ENCODE measurements at places on chromosomes 7 and 10. TPM values are rescaled to one million over a fixed set of nuclear protein-coding genes. Genes with fewer than 3 reads are reported as not detected.

The EXOC4 gene
- 36.6 TPM for total RNA-seq

The YWHAG gene
- 91.6 TPM for total RNA-seq

The SPDYE8 gene
- total RNA-seq: not detected

The TMEM236 gene
- total RNA-seq: 1.2 TPM

The ASB15 gene
- not detected for total RNA-seq

The RTKN2 gene
- 0.39 TPM for total RNA-seq

The OGDH gene
- total RNA-seq: 135 TPM

The OR2A5 gene
- total RNA-seq: not detected

The CALHM1 gene
- not detected for total RNA-seq

The EBLN1 gene
- total RNA-seq: not detected

The AKR1B15 gene
- total RNA-seq: not detected

The ELAPOR2 gene
- 20.3 TPM for total RNA-seq

The CRPPA gene
- total RNA-seq: 3.6 TPM

The PAPOLB gene
- total RNA-seq: 0.17 TPM

The ADIRF gene
- 119 TPM for total RNA-seq

The ZNF365 gene
- 2.5 TPM for total RNA-seq

The CC2D2B gene
- total RNA-seq: 1.2 TPM

The KIF20B gene
- 1.4 TPM for total RNA-seq

The ELN gene
- total RNA-seq: 646 TPM

The CHCHD1 gene
- total RNA-seq: 32.0 TPM

The NUTM2E gene
- total RNA-seq: not detected

The NME8 gene
- not detected for total RNA-seq

The OR2A42 gene
- 0.19 TPM for total RNA-seq

The FAM25G gene
- total RNA-seq: not detected

The ARHGAP12 gene
- 25.6 TPM for total RNA-seq

The INHBA gene
- 30.4 TPM for total RNA-seq

Measured in esophagus muscularis mucosa (tissue), 4 donors.